ENCODE measurements at places on chromosomes 11 and 22. TPM values are rescaled to one million over a fixed set of nuclear protein-coding genes. Genes with fewer than 3 reads are reported as not detected.

- no peak for DNase-seq
These were observed 531 bp downstream of the GRIK4 start for GRCh38 chr11:120511820-120512738.

GRCh38 chr22:50208939-50209892, 8.4 kb downstream of the SELENOO start:
- no peak for DNase-seq

DNA sequence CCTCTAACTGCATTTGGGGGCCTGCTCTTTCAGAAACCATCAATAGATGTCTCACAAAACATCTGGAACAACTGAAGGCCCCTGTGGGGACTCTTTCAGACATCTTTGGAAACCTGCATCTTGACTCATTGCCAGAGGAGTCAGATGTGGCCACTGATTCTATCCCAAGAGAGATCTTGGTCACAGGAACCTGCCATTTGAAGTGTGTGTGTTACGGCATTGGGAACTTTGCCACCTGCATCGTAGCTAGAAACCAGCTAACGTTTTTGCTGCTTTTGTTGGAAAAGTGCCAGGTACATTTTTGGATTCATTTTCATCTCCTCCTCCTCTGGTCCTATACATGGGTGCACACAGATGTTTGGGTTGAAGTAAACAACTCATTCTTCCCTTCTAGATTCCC, 4.3 kb downstream of the SRRD start:
- no peak for DNase-seq

DNA sequence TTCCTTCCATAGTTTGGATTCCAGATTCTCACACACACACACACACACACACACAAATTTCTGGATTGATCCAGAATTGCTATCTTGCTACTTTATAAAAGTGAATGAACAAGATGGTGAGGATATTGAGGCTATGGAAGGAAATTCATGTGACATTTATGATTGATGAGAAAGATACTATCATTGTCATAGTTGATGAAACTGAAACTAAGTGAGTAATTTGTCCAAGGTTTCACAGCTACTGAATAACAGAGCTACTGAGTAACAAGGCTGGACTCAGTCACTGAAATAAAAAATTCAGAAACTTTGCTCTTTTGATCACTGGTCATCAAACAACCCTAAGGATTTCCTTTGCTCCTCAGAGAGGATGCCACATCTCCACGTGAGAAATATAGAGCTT, 16.2 kb downstream of the OR5D16 start:
- no peak for DNase-seq

DNA sequence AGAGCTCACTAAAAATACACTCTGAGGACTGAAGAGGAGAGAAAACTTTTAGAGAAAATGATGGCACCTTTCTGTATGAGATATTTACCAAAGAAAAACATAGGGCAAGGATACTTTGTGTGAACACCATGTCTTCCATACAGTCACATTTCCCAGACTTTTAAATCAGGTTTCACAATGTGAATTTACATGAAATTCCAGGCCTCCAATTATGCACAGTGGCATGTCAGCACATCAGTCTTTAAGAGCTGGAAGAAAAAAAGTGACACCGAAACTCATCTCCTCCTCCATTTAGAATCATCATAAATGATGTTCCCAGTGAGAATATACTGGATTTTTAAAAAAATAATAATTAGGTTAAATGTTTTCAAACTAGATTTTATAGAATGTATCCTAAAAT, 232.2 kb upstream of the UBASH3B start:
- no peak for DNase-seq

GRCh38 chr22:42716221-42716620, 4.4 kb downstream of the A4GALT start:
- DNase-seq = no peak

DNA sequence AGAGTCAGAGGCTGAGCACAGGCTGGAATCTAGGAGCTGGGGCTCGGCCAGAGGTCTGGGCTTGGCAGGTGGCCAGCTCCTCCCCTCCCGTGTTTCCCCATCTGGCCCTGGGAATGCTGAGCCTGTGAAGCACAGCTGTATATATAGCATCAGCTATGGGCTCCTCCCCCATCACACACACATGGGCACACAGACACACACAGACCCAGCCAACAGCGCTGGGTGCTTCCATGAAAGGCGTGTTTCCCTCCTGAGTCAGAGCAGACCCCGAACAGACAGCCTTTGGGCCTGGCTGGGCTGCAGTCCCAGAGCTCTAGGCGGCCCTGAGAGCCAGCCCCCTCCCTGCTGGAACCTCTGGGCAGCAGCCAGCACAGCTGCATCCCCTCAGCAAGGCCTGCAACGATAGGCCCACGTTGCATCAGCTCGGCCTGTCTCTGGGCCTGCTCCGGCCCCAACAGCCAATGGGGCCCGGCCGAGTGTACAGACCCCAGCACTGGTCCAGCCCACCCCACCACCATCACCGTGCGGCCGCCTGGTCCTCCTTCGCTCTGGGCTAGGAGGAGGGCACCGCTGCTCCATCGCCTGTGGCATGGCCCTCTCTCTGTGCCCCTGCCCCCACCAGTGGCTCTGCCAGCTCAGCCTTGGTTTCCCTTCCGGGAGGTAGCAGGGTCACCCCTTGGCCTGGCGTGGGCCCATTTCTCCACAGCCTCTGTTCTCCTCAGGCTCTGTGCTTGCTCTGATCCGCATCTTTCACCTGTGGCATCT, 7.6 kb upstream of the SERPINH1 start:
- DNase-seq = no peak

- no peak for DNase-seq
These were observed 87.5 kb downstream of the TMEM135 start for GRCh38 chr11:87125257-87125656.

- no peak for DNase-seq
These were observed 5.7 kb upstream of the APOBEC3A start for GRCh38 chr22:38951734-38952133.

DNA sequence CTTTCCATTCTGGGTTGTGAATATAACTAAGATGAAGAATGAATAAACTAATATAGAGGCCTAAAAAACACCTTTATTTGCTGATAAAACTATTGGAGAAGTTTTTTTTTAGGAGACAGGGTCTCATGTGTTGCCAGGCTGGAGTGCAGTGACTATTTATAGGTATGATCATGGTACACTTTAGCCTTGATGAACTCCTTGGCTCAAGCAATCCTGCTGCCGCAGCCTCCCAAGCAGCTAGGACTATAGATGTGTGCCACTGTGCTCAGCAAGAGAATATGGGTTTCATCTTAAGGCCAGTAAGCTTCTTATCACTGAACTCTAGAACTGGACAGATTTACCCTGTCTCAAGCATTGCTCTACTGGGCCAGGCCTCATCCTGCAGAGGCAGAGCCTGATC, 26.6 kb downstream of the CCDC90B start:
- DNase-seq = no peak

GRCh38 chr11:63729326-63729725, 39.2 kb downstream of the ZFTA start:
- no peak for DNase-seq

DNA sequence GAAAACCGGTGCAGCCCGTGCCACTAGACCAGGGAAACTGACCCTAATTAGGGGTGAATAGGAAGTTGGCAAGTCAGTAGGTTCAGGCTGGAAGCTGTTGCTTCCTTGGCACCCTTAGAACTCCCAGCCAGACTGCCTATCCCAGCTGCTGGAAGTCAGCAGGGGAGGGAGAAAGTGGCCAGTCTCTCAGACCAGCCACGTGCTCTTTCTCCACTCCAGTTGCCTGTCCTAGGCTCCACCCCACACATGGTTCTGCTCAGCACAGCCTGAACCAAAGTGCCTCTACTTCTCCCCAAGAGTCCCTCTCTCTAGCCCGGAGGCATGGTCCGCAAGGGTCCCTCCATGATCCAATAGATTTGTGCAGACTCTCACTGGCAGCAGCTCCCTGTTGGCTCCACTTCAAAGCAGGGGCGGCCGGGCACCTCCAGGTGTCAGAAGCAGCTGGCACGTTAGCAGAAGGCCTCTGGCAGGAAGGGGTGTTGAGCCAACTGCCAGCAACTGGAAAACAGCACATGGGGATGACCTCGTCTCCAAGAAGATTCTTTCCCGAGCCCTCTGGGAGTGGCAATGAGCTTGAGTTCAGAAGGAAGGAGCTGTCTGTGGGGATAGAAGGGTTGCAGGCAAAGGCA, 27.7 kb downstream of the ARFGAP2 start:
- DNase-seq = no peak

GRCh38 chr11:1919391-1920127, at the start of gene TNNT3:
Gene TNNT3 (plus strand): TSS chr11:1919703. CDS start chr11:1922875, 3,172 bp downstream.
- DNase-seq = no peak

- DNase-seq = peak; percentile 9
These were observed 68.7 kb downstream of the DDX10 start for GRCh38 chr11:108733479-108734116.

DNA sequence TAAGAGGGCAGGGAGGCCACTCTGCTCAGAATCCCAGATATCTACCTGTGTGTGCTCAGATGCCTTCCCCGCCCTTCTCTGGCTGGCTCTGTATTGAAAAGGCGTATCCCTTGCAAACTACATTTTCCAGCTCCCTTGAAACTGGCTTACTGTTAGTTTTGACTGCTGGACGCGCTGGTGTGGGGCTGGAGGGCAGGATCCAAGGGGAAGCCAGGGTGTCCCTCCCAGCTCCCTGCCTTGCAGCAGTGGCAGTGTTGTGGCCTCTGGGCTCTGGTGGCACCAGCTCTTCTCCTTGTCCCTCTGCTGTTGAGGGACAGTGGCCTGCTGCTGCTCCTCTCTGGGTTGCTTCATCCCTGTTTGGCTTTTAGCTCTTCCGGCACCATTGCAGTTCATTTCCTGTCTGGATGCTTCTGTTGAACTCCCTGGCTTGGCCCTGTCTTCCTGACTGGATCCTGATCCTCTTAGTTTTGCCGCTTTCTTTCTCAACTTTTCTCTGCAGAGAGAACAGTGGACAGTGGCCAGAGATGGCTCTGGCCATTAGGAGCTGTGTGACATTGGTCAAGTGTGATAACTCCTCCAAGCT, 107.1 kb upstream of the PARVA start:
- DNase-seq = no peak

DNA sequence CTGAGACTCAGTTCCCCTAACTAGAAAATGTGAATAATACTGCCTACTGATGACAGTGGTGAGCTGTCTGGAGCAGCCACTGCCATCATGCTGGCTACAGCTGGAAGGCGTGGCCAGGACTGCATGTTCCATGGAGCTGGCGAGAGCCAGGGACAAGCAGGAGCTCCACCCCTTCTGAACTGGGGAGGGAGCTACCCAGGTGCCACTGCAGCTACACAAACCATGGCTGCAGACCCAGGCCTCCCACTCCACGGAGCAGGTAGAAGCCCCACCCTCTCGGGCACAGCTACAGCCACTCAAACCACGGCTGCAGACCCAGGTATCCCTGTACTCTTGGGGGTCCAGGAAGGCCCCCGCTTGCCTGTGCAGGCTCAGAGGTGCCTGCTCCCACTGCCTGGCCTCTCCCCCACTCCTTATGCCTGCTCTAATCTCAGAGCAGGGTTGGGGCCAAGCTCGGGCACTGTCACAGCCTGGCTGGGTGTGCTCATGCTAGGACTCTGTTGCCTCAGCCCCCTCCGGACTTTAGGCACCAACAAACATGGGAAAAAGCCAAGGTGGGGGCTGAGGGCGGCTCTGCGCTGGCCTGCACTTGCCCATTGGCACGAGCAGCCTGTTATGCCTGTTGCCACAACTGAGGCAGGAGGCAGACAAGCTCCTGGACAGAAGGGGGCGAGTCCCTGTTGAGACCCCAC, 51.7 kb downstream of the RAB30 start:
- no peak for DNase-seq

GRCh38 chr22:37994049-37994448, 9.7 kb upstream of the SOX10 start:
- no peak for DNase-seq

DNA sequence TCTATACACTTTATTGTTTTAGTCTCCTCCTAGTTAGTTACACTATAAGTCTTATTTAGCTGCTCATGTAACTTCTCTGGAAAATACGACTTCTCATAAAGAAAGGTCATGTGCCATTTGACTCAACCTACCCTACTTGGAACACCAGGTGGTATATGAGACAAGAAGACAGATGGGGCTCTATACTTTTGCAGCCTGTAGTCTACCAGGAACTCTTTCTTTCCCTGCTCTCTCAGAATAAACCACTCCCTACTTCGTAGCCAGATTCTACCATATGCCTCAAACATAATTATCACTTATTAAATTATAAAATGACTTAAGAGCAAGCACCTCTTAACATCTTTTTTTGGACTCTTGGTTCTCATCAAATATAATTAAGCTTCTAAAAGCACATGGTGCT, 38.5 kb upstream of the RAPSN start:
- no peak for DNase-seq

DNA sequence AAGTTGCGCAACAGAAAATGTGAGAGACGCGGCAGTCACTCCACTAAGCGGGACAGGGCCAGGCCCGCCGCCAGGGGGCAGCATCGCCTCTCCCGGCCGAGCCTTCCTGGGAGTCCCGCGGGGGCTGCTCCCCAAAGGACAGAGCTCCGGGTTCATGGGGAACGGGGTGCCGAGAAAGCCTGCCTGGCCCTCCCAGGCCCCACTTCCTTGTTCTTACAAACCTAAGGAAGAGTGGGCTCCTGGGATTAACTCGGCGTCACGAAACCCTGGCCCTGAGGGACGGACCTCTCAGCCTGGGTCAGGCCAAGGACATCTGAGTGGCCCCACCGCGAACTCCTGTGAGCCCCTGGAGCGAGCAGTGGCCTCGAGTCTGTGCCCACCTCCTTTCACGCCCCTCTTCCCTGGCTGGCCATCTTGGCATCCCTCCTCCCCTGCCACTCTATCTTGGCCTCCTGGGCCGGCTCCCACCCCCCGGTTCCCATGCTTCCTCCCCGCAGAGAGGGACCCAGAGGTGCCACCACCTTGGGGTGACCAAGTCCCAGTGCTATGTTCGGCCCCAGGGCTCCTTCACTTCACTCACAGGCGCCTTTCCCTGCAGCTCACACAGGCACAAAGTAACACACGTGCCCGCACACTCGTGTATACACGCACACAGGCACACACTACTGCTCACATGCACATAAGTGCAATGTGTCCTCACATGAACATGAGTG, 99.9 kb upstream of the FGF3 start:
- DNase-seq = peak; percentile 68

- DNase-seq = peak; percentile 88
These were observed at the start of gene ATF4 for GRCh38 chr22:39520226-39521105. Gene ATF4 (plus strand): TSS chr22:39520562. CDS start chr22:39521446, 884 bp downstream.

DNA sequence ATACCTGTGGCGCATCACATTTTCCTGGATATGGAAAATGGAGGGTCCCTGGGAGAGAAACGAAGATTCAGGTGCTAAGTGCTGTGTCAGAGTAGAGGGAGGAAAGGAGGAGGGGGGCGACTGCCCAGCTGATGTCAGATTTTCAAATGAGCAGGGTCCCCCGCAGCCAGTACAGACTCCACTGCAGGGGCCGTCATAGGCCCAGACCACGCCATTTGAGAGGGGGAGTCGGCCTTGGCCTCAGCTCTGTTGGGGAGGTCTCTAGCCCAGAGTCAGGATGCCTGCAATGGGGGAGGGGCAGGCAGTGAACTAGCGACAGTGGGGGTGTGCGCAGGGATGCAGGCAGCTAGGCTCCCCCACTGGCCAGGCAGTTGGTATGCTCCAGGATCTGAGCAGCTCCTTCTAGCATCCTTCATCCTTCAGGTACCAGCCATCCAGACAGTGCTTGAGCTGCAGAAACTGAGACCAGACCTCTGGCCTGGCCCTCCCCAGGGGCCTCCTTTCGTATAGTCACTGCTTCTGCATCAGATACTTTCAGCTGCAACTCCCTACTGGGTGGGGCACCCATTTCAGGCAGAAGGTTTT, at the start of the genes BSCL2 and GNG3:
BSCL2 (minus strand) TSS at position 148 of the 585 bp plus-strand sequence. CDS start 229 bp downstream, outside the sequence.
GNG3 (plus strand) TSS at position 400 of the 585 bp plus-strand sequence. CDS start 620 bp downstream, outside the sequence.
- peak; percentile 10 for DNase-seq

The MS4A15 gene
- total RNA-seq = not detected

The VPREB3 gene
- total RNA-seq = not detected

The C11orf86 gene
- total RNA-seq = not detected

The USH1C gene
- total RNA-seq = not detected

The CASP5 gene
- not detected for total RNA-seq

The SLC22A25 gene
- total RNA-seq = not detected

The SSTR3 gene
- total RNA-seq = 10.1 TPM

The POU2F3 gene
- not detected for total RNA-seq

The FGF4 gene
- not detected for total RNA-seq

The TH gene
- total RNA-seq = not detected
